D721Med (cell line): ENCODE measurements at places on chromosomes 16 and 17.

GRCh38 chr16:21156767-21157467, 1.6 kb upstream of the LDAF1 start:
- peak; percentile 55 for DNase-seq

DNA sequence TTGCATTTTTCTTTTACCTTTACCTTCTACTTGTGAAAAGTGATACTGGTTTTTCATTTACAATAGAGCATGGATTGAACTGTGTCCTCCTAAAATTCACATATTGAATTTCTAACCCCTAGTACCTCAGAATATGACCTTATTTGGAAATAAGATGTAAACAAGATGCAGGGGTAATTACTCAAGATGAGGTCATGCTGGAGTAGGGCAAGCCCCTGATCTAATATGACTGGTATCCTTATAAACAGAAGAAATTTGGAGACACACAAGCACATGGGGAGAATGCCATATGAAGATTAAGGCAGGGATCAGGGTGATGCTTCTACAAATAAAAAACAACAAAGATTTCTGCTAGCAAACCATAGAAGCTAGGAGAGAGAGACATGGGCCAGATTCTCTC, 12.2 kb downstream of the MYH13 start:
- DNase-seq: no peak

- DNase-seq: no peak
These were observed 21.5 kb upstream of the ICAM2 start for GRCh38 chr17:64041912-64042311.

- DNase-seq: no peak
These were observed 189.9 kb downstream of the SEC14L1 start for GRCh38 chr17:77330602-77331081.

GRCh38 chr16:48818257-48818656, 208.3 kb upstream of the N4BP1 start:
- no peak for DNase-seq

GRCh38 chr17:81422776-81423697, 27.8 kb downstream of the BAHCC1 start:
- no peak for DNase-seq

- DNase-seq: no peak
These were observed 378.6 kb upstream of the C16orf82 start for GRCh38 chr16:26688105-26688504.

- no peak for DNase-seq
These were observed 839 bp downstream of the NKD1 start for GRCh38 chr16:50548909-50549560.

- no peak for DNase-seq
These were observed 103.9 kb upstream of the FAM20A start for GRCh38 chr17:68704871-68705713.
